ENCODE measurements at places on chromosomes 1 and 21.

- no peak for DNase-seq
These were observed 9.4 kb upstream of the GNL2 start for GRCh38 chr1:37605061-37605650.

- DNase-seq: no peak
These were observed 128.7 kb downstream of the CRYAA start for GRCh38 chr21:43297391-43297981.

DNA sequence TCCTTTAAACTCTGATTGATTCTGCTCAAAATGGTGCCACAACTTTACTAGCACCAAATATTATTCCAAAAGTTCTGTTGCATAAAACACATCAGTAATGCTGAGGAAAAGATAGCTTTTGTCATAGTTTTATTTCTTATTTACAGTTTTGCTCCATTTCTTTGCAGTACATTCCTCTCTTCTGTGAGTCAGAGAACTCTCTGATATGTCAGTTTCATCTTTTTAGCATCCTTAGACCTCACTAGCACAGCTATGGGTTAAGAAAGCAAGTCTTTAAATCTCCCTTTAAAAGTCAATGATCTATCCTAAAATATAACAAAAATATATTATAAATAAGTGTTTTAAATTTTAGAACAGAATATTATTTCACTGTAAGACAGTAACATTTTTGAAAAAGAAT is 356.6 kb upstream of the SNX7 start:
- no peak for DNase-seq

DNA sequence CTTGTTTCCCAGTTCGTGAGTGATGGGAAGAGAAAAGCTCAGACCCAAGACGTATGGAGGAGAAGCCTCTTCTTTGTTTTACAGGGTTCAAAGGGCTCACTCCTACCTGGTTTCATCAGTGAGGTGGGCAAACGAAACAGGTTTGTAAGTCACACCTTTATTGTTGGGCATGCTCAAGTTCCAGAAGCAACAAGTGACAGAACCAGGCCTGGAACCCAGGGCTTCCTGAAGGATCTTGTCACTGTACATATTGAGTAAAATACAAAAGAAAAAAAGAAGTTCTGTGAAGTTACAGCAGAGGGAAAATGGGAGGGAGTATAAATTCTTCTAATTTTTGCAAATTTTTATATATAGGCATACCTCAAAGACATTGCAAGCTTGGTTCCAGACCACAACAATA is 320.9 kb upstream of the PROX1 start:
- no peak for DNase-seq

DNA sequence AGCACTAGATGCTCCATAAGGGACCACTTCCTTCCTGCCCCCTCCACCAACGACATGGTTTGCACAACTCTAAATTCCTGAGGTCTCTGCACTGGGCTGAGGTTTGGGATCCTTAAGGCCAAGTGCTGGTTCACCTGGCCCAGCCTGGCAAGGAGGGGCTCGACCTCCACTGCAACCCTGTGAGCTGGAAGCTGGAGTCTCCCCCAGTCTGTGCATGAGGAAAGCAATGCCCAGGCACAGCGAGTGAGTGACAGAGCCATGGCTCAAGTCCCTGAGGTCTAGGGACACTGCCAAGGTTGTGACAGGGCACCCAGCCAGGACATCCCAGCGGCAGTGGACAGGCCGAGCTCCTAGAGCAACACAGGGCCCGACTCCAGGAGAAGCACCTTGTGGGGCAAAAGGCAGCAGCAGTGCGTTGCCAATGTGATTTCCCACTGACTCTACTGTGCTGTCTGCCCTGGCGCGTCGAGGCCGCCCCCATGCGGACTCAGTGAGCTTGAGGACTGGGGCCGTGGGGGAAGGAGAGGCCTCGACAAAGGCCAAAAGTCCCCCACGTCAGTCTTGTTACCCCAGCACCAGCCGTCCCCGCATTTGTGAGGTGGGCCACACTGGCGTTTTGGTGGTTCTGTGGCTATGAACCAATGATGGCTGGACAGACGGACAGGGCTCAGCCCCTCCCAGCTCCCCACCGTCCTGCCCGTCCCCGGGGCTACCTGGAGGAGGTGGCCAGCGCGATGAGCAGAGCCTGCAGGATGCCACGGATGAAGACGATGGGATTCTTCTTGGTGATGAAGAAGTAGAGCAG is 30.0 kb downstream of the PODN start:
- no peak for DNase-seq

DNA sequence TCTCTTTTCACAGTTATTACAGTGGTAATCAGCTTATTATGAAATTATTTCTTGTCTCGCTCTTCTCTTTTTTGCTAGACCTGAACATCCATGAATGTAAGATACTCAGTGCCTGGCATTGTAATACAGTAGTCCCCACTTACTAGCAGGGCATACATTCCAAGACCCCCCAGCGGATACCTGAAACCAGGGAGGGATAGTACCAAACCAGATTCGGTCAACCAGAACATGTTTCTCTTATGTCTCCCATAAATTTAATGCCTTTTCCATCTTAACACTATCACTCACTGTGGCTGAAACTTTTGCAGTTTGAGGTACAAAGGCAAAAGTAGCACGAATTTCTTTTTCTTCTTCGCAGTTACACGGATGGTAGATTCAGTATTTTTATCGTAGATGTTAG is 24.6 kb upstream of the B3GALT2 start:
- no peak for DNase-seq

- no peak for DNase-seq
These were observed 8.3 kb upstream of the PLEKHO1 start for GRCh38 chr1:150141452-150141851.

GRCh38 chr1:93764366-93764750 is 82.7 kb upstream of the BCAR3 start:
- no peak for DNase-seq
